ENCODE measurements at places on chromosomes 16 and 17.
A peak's percentile ranks its signal among the peaks of the same experiment; 100 is the strongest.

GRCh38 chr16:30051518-30051917 lies 14.0 kb upstream of the ALDOA start:
- DNase-seq: no peak

DNA sequence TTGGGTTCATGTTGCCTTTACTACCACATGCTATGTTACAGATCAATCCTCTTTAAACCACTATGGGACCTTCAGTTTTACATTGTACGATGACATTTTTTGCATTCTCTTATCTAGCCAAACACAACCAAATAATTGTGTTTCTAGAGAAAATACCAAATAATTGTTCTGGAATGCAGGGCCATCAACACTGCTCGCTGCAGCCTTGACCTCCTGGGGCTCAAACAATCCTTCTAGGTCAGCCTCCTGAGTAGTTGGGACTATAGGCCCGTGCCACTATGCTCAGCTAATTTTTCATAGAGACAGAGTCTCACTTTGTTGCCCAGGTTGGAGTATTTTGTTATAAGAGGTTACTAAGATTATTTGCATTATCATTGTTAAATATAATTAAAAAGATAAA lies 237.5 kb upstream of the PMFBP1 start:
- no peak for DNase-seq

- no peak for DNase-seq
Observed at GRCh38 chr16:89001117-89002027, 24.4 kb upstream of the CBFA2T3 start.

- DNase-seq: no peak
Observed at GRCh38 chr17:40265337-40265736, 22.3 kb upstream of the CDC6 start.

GRCh38 chr17:78715000-78715771 lies 66.9 kb downstream of the CYTH1 start:
- DNase-seq: no peak

- no peak for DNase-seq
Observed at GRCh38 chr16:24318680-24319079, 62.5 kb downstream of the CACNG3 start.

DNA sequence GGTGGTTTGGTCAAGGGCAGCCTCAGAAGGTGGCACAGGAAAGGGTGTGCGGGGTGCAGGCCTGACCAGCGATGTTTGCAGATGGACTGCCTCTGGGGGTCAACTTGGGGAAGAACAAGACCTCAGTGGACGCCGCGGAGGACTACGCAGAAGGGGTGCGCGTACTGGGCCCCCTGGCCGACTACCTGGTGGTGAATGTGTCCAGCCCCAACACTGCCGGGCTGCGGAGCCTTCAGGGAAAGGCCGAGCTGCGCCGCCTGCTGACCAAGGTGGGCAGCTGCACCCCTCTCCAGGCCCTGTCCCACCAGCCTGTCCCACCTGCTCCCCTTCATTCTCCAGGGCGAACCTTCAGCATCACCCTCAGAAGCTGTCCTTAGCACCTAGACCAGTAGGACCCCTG lies 12.5 kb downstream of the DHODH start:
- DNase-seq: no peak

DNA sequence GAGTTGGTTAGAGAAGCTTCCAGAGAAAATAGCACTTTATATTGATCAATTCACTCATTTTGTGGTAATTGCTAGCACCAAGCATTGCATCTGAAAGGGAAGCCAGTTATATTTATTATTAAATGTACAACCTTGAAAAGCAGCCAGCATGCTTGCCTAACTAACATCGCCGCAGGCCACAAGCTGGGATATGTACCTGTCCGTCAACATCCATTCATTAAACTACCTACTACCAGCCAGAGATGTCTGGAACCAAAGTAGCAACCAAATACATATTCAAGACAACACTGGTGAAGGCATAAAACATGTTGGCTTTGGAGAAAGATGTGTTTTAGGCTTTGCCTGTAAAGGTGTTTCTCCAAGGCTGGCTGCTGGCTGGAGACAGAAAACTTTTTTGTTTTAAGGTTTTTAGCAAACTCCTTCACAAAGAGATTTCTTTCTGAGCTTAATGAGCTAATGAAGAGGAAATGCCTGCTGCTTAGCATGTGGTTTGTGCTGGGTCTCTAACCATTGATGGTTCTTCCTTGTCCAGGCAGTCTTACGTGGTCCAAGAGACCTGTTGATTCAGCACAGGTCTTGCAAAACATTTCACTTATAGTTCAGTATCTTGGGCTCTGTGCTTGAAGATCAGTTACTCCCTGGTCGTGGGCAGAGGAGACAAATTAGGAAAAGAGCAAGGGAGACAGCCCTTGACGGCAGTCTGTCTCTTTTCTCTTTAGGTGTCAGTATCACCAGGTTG lies 3.1 kb downstream of the ITPRIPL2 start:
- DNase-seq: peak; percentile 83

GRCh38 chr16:72985995-72986394 lies 61.9 kb downstream of the ZFHX3 start:
- DNase-seq: no peak

GRCh38 chr16:28309811-28310311 lies 17.5 kb downstream of the SBK1 start:
- DNase-seq: no peak

DNA sequence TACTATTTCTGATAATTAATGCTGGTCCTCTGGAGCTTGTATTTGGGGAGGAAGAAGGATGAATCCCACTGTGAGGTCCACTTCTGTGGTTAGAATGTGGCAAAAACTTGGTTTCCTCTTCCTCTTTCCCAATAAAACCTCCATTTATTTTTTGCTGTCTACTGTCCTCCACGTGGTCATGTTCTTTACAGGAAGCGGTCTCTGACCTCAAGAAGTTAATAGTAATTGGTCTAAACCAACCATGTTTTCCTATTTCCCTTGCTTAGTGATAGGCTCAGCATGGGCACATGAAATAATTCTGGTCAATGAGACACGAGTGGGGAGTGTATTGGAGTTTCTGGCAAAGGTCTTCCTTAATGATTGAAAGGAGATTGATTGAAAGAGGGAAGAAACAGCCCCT lies 33.9 kb downstream of the CHP2 start:
- DNase-seq: no peak

GRCh38 chr17:71793518-71793917 lies 327.3 kb upstream of the SOX9 start:
- DNase-seq: no peak

GRCh38 chr17:77209330-77209748 lies 68.6 kb downstream of the SEC14L1 start:
- no peak for DNase-seq

DNA sequence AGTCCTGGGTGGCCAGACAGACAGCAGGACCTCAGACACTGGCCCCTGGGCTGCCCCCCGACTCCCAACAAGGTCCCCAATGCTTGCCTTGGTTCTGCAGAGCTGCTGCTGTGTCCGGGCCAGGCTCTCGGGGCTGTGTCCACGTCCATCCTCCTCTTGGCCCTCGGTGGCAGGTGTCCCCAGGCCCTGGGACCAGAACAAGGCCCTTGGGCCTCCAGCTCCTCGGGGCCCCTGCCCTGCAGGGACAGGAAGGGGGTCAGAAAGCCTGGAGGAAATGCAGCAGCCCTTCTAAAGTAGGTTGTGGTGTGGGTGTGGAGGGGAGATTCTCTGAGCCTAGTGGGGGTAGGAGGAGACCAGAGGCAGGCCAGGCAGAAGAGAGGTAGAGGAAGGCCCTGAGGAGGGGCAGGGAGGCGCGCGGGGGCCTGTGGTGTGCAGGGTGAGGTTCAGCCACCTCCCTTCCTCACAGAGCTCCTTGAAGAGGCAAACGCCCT lies 2.5 kb upstream of the AXIN1 start:
- no peak for DNase-seq

- peak; percentile 17 for DNase-seq
Observed at GRCh38 chr17:33233811-33234177, 59.3 kb downstream of the ASIC2 start.

- no peak for DNase-seq
Observed at GRCh38 chr17:38926293-38927070, 1.1 kb downstream of the LASP1NB start.

DNA sequence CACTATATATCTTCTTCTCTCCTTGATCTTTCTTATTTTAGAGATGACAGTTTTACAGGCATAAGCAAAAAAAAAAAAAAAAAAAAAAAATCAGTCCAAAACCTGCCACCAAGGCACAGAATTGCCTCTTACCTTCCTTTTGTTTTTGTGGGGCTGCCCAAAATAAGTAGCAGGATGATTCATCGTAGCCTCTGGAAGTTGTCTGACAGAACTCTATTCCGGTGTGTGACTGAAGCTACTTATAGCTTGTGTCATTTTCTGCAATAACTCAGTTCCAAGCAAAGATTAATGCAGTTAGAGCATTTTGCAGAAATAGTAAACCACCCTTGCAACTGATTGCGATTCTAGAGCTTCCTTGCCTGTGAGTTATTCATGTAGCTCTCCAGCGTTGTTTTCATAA lies 186.8 kb downstream of the KIF2B start:
- no peak for DNase-seq

DNA sequence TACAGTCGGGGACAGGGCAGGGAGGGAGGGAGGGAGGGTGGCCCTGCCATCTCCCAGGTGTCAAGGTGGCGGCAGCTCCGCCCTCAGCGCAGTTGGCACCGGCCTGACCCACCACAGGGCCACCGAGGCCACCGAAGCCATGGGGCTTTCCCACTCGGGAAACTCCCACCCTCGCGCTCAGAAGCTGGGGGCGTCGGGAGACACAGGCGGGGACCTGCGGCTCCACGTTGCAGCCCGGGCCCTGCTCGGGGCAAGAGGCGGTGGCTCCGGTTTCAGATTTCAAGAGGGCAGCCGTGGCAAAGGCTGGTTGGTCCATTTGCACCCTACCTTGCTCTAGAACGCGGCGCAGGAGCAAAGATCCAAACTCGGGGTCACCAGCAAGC lies 544 bp downstream of the CYB561 start:
- DNase-seq: peak; percentile 41

- no peak for DNase-seq
Observed at GRCh38 chr16:72469932-72470331, 298.0 kb upstream of the PMFBP1 start.

- DNase-seq: no peak
Observed at GRCh38 chr17:35519439-35519838, 18.0 kb downstream of the SLFN12L start.

- DNase-seq: no peak
Observed at GRCh38 chr16:75618780-75619179, 4.3 kb downstream of the ADAT1 start.

- DNase-seq: no peak
Observed at GRCh38 chr16:80792031-80792430, 12.4 kb downstream of the CDYL2 start.

- no peak for DNase-seq
Observed at GRCh38 chr16:1946495-1947368, 3.7 kb upstream of the MSRB1 start.

DNA sequence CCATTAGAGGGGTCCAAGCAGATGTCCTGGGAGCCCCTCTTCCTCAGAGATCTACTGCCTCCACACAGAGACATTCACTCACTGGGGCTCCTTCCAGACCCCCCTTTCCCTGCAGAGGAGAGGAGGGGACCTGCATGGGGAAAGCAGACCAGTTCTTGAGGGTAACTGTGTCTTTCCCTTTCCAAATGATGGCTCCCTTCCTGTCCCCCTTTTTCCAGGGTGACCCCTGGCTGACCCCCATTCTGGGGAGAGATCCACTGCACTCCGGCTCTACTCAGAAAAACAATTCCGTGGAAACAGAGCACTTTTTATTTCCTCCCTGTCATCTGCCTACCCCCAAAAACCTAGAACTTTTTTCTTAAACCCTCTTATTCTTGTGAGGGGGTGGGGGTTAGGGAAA lies 6.4 kb downstream of the CACNA1G start:
- DNase-seq: no peak

- no peak for DNase-seq
Observed at GRCh38 chr17:17560975-17561374, 30.5 kb downstream of the PEMT start.

- peak; percentile 49 for DNase-seq
Observed at GRCh38 chr17:64001763-64002529, 3.8 kb downstream of the PRR29 start.

- no peak for DNase-seq
Observed at GRCh38 chr17:67126983-67127382, 82.6 kb downstream of the CACNG1 start.

DNA sequence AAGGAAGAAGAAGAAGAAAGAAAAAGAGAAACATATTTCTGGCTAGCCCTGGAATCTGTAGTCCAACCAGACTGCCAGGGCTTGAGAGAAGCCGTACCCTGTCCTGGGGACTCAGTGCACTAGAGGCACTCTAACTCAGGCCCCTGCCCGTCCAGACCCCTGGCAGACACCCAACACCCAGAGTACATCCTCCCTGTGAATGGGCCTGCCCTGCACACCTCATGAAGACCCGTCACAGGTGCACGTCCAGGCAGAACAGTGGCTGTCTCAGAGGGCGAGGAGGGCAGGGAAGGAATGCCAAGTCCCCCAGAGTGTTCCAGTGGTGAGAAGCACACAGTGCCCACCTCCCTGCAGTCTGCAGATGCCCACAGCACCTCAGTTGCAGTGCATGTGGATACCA lies 23.0 kb downstream of the MPG start:
- DNase-seq: no peak

DNA sequence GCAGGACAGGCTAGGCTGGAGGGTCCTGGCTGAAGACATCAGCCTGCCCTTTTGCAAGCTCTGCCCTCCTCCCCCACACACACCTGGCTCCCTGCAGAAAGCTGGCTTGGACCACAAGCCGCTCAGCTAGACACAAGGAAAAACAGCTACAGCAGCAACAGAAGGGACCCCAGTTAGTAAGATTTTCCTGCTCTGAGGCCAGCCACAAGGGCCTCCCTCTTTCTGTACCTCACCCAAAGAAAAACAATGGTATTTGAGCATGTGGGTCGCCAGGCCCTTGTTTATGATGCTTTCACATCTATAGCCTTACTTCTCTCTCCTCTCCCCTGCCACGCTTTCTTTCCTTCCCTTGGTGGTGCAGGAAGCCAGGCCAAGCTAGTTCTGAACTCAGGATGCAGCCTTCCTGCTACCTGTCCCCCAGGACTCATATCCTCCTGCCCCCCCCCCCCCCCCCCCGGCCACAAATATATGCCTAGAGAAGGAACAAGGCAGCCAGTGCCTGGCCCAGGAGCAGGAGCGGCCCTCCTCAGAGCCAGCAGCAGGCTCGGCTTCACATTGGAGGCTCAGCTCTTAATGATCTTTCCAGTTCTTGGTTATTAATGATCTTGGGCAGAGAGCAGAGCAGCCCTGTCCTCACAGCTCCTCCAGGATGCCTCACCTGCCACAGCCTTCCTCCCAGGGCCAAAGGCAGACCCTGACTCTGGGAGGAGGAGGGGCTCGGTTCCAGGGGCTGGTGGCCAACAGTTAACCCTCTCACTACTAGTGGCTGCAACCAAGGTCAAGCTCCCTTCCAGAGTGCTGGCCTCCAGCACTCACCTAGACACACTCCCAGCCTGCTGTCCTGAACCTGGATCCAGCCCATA lies 19.5 kb downstream of the GRIN2C start:
- DNase-seq: no peak

- peak; percentile 20 for DNase-seq
Observed at GRCh38 chr17:69733171-69734012, 318.9 kb downstream of the MAP2K6 start.

DNA sequence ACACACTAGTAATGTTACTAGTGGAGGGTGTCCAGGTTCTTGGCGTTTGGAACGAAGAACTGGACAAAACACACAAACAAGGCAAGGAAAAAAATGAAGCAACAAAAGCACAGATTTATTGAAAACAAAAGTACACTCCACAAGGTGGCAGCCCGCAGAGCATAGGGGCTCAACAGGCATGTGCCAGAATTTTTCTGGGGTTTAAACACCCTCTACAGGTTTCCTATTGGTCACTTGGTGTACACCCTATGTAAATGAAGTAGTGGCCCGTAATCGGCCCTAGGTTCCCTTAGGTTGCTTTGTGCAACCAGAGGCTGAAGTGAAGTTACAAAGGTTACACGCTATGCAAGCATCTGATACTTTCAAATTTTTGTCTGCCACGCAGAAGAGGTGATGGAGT lies 8.1 kb downstream of the OR2C1 start:
- DNase-seq: no peak

Data from breast epithelium (tissue), 4 donors.